ENCODE measurements at places on chromosomes 11 and 22. TPM values are rescaled to one million over a fixed set of nuclear protein-coding genes. Genes with fewer than 3 reads are reported as not detected.

Gene P2RY2
- total RNA-seq = 15.1 TPM

DNA sequence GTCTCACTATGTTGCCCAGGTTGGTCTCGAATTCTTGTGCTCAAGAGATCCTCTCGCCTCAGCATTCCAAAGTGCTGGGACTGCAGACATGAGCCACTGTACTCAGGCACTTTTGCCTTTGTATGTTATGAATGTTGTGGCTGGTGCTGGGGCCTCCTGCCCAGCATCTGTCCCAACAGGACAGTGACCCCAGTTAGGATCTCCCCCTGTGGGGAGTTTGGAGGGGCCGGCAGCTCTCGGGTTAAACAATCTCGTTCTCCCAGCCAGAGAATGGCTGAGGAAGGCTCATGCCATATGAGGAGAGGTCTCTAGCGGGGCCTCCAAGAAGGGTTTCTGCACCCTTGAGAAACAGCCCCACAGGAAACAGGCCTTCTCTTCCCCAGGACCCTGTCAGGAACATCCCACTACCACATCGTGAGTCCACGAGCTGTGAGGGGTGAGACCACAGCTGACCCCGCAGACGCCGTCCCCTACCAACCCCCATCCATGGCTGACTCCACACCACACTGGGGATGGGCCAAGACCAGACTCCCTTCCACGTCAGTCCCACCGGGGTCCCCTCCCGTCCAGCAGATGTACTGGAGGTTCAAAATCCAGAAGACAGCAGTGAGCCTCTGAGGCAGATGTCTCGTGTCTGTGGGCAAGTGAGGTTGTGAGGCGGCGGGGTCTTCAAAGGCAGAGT, 54.1 kb downstream of the SHANK2 start:
- DNase-seq = no peak

- no peak for DNase-seq
Measured at GRCh38 chr11:61745781-61746441, 6.5 kb upstream of the MYRF start.

DNA sequence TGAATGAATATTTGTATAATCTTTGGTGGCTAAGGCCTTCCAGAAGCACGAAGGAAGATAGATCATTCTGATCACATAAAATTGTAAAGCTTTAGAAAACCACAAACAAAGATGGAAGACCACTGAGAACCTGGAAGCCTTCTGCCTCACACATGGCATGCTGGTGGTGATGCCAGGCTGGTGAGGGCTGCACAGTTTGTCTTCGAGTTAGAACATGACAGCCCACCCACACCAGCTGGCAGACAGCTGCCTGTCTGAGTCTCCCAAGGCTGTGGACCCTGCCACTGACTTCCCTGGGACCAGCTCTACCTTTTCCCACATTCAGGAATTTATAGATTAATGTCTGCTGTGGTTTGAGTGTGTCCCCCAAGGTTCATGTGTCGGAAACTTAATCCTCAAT, 48.8 kb upstream of the B3GAT1 start:
- DNase-seq = no peak

Gene FZD4
- total RNA-seq = 24.2 TPM

- no peak for DNase-seq
Measured at GRCh38 chr11:81787584-81788049, 946.0 kb downstream of the FAM181B start.

Gene KCNJ1
- total RNA-seq = not detected

GRCh38 chr11:10688401-10688800, 5.2 kb downstream of the IRAG1 start:
- no peak for DNase-seq

DNA sequence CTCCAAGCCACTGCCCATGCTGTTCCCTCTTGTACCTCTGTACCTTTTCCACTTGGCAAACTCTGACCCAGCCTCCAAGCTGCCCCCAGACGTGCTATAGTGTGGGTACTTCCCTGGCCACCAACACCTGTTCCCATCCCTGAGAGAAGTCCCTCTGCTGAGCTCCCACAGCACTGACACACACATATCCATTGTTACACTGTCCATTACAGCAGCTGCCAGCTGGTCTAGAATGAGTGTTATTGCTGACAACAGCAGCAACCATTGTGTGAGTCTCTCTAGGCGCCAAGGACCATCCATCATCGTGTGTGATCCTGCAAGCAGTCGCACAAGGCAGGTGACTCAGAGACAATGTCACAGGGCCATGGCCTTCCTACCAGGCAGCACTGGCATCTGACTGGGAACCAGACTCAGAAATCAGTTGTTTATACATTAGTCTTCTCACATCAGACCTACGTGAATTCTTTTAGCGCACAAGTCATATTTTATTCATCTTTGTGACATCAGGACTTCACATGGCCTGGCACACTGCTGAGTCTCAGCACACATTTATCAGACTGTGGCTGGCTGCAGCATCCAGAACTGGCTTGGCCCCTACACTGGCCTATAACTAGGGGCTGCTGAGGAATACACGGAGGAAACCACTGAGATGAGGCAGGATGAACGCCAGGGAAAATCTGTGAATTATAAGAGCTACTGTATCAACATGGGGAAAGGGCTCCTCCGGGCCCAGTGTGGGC, 56.4 kb downstream of the SGSM3 start:
- DNase-seq = no peak

DNA sequence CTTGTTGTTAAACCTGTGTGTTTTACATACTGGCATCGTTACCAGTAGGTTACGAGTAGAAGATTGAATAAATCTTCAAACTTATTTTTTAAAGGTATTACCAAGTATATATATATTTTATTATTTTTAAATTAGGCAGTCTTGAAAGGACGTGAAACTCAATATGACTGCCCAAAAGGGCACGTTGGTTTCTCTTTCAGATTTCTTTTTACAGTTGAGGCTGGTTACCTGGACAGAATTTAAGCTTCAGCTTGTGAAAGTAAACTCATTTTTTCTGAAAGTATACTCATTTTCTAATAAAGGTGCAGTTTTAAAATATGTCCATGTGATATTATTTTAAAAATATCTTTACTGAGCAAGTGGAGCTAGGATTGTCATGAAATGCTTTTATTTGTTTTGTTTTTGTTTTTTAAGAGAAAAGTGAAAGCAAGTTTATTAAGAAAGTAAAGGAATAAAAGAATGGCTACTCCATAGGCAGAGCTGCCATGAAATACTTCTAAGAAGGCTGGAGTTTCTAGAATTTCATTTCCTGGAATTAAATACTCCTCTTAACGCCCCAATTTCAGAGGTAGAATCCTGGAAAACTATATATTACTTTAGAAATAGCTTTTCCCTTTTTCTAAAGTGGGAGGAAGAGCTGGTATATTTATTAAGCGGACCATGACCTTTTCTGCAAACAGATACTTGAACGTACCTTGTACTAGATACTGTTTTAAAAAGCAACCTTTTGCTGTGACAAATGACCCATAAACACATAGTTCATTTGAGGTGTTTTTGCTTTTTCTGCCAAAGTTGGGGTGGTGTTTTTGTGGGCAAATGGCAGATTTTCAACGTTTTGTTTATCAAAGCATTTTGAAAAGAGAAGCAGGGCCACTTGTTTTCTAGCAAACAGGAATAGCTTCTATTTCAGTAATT, 1.9 kb downstream of the FBXO7 start:
- no peak for DNase-seq
